ENCODE measurements at places on chromosomes 11 and 22.
A peak's percentile ranks its signal among the peaks of the same experiment; 100 is the strongest.

- no peak for DNase-seq
Observed at GRCh38 chr22:36027935-36028645, 534 bp downstream of the RBFOX2 start.

- no peak for DNase-seq
Observed at GRCh38 chr11:2091112-2091746, 48.0 kb downstream of the IGF2 start.

- DNase-seq, result peak; percentile 28
Observed at GRCh38 chr11:17014833-17015626, 816 bp upstream of the PLEKHA7 start.

GRCh38 chr11:61713906-61714305, 33.7 kb downstream of the DAGLA start:
- no peak for DNase-seq

DNA sequence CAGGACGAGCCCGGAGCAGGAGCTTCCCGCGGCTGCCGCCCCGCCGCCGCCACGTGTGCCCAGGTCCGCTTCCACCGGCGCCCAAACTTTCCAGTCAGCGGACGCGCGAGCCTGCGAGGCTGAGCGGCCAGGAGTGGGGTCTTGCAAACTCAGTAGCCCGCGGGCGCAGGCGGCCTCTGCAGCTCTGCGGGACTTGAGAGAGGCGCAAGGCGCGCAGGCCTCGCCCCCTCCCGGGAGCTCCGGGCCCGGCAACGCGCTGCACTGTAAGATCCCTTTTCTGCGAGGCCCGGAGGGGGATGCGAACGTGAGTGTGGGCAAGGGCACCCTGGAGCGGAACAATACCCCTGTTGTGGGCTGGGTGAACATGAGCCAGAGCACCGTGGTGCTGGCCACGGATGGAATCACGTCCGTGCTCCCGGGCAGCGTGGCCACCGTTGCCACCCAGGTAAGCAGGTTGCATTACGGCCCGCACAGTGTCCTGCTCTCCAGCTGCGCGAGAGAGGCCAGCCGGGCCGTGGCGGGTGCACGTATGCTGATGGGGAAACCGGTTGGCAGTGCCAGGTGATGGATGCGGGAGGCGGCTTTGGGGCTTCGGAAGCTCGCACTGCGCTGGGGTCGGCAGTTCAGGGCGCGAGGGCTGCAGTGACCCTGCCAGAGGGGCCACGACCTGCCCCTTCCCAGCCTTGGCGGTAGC, 2.0 kb downstream of the SLC6A5 start:
- DNase-seq, result no peak
